ENCODE measurements at places on chromosomes 3 and 15. TPM values are rescaled to one million over a fixed set of nuclear protein-coding genes. Genes with fewer than 3 reads are reported as not detected.

COPS2 gene
- 44.0 TPM for total RNA-seq

SH2D7 gene
- total RNA-seq = not detected

NR2F2 gene
- total RNA-seq = 21.6 TPM

FGF12 gene
- total RNA-seq = 7.3 TPM

EPHA6 gene
- total RNA-seq = not detected

CADPS gene
- not detected for total RNA-seq

ANKUB1 gene
- not detected for total RNA-seq

ZDHHC3 gene
- 58.4 TPM for total RNA-seq

SV2B gene
- 1.3 TPM for total RNA-seq

GOLGA8O gene
- total RNA-seq = not detected

LIPH gene
- not detected for total RNA-seq

PLAAT1 gene
- total RNA-seq = 0.60 TPM

CCDC54 gene
- total RNA-seq = not detected

ALDH1A3 gene
- 39.8 TPM for total RNA-seq

CDHR4 gene
- not detected for total RNA-seq

CAMK2N2 gene
- total RNA-seq = not detected

SNUPN gene
- 22.8 TPM for total RNA-seq

CFAP20DC gene
- total RNA-seq = 3.3 TPM

GCSAM gene
- total RNA-seq = not detected

CLDN11 gene
- total RNA-seq = 446 TPM

CATSPER2 gene
- 0.33 TPM for total RNA-seq

MUSTN1 gene
- total RNA-seq = not detected

SNX22 gene
- total RNA-seq = 0.39 TPM

PLSCR2 gene
- total RNA-seq = not detected

SLC6A20 gene
- not detected for total RNA-seq

WDR53 gene
- 3.1 TPM for total RNA-seq

ANKRD34C gene
- total RNA-seq = not detected

CNTN3 gene
- not detected for total RNA-seq

ANKRD63 gene
- total RNA-seq = not detected

MAGI1 gene
- 10.2 TPM for total RNA-seq

KIF7 gene
- total RNA-seq = 5.0 TPM

ATP1B3 gene
- total RNA-seq = 190 TPM

FLNB gene
- 440 TPM for total RNA-seq

PIF1 gene
- 15.1 TPM for total RNA-seq

LCTL gene
- not detected for total RNA-seq

LSAMP gene
- total RNA-seq = not detected
